Activated CD4-positive, alpha-beta T cell treated with anti-CD3 and anti-CD28 coated beads for 36 hours (primary cell): ENCODE measurements at places on chromosomes 13 and 19.

DNA sequence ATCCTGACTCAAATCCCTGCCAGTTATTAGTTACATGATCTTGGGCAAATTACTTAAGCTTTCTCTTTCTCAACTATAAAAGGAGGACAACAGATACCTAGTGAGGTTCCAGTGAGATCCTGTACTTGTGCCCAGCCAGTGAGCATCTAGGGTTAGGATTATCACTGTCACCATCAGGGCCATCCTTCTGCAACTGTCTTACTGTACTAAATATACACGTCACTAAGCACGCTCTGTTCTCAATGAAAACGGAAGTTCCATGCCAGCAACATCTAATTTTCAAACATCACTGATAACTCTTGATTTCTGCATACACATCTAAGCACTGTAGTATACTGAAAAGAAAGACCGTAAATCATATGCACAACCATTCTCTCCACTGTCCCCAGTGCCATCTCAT, 70.0 kb downstream of the FOXO1 start:
- DNase-seq: no peak
- H3K36me3 ChIP-seq: peaks cover 9% of the 10 kb centered on the region
- H3K27me3 ChIP-seq: no peaks in the 10 kb centered on the region
- H3K27ac ChIP-seq: peak overlapping the region; percentile 89
- H3K4me3 ChIP-seq: peak overlapping the region; percentile 50

GRCh38 chr13:114089751-114090400, 42.5 kb downstream of the RASA3 start:
- peak overlapping the region; percentile 78 for H3K27ac ChIP-seq
- H3K4me3 ChIP-seq: no peak overlapping the region
- no peaks in the 10 kb centered on the region for H3K27me3 ChIP-seq
- H3K36me3 ChIP-seq: peaks cover 47% of the 10 kb centered on the region
- DNase-seq: no peak

GRCh38 chr19:52048555-52049501, at the start of gene ZNF432:
TSS of gene ZNF432 (minus strand) at chr19:52048838. CDS start at chr19:52046868, 1,970 bp downstream.
- peak within 1 kb of the TSS; percentile 94 for H3K4me3 ChIP-seq
- H3K27ac ChIP-seq: peak within 1 kb of the TSS; percentile 100
- H3K4me1 ChIP-seq: peaks cover 16% of the 10 kb centered on the region

GRCh38 chr13:99363949-99364348, 56.8 kb upstream of the GPR183 start:
- H3K4me3 ChIP-seq: no peak overlapping the region
- peak overlapping the region; percentile 17 for H3K27ac ChIP-seq
- peaks cover 63% of the 10 kb centered on the region for H3K36me3 ChIP-seq
- H3K27me3 ChIP-seq: no peaks in the 10 kb centered on the region
- peaks cover 93% of the 10 kb centered on the region for H3K4me1 ChIP-seq
- no peak for DNase-seq

DNA sequence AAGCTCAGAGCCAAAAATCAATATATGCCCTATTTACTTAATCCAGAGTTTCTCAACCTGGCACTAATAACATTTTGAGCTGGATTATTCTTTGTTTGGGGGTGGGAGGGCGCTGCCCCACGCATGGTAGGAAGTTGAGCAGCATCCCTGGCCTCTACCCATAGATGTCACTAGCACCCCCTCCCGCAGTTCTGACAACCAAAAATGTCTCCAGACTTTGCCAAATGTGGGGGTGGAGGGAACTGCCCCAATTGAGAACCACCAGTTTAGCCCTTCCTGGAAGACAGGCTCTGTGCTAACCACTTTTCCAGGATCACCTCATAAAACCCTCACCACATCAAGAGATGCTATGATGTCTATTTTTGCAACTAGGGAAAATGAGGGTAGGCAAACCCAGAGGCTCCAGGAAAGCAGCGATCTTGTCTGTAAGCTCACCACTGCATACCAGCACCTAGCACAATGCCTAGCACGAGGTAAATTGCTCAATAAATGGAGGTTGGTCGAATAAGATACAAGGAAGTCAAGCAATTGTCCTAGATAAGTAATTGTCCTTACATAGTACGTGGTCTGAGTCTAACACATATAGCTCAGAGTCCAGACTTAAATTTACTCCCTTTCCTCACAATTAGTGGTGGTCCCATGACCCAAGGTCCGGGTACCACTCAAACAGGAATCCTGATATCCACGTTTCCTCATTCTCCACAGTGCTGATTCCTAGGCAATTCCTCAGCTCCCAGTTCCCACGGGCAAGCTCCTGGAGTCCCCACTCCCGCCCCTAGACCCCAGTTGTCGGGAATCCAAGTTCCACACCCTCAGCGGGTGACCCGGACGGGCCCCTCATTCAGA, 892 bp downstream of the TRIR start:
- peaks cover 43% of the 10 kb centered on the region for H3K4me1 ChIP-seq
- H3K4me3 ChIP-seq: peak overlapping the region; percentile 92
- no peaks in the 10 kb centered on the region for H3K27me3 ChIP-seq
- peak overlapping the region; percentile 95 for H3K27ac ChIP-seq
- DNase-seq: peak; percentile 82
- H3K36me3 ChIP-seq: peaks cover 43% of the 10 kb centered on the region

DNA sequence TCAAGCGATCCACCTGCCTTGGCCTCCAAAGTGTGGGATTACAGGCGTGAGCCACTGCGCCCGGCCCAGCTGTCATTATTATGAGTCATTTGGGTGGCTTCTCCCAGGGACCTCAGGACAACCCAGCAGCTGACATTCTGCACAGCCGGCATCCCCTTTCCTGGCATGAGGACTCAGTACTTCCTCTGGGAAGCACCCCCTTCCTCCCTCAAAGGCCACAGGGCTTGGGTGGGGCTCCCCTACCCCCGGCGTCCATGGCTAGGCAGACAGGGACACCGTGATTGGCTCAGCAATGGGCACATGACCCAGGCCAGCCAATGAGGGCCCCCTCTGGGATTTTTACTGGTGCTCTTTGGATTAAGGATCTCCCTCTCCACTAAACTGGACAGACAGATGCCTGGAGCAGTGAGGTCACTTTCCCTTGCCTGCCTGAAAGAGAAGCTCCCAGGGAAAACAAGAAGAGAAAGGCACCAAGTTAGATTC, 6.0 kb downstream of the KANK2 start:
- H3K4me1 ChIP-seq: peaks cover 2% of the 10 kb centered on the region
- H3K4me3 ChIP-seq: no peak overlapping the region
- H3K27ac ChIP-seq: no peak overlapping the region
- H3K27me3 ChIP-seq: peaks cover 8% of the 10 kb centered on the region
- no peak for DNase-seq

DNA sequence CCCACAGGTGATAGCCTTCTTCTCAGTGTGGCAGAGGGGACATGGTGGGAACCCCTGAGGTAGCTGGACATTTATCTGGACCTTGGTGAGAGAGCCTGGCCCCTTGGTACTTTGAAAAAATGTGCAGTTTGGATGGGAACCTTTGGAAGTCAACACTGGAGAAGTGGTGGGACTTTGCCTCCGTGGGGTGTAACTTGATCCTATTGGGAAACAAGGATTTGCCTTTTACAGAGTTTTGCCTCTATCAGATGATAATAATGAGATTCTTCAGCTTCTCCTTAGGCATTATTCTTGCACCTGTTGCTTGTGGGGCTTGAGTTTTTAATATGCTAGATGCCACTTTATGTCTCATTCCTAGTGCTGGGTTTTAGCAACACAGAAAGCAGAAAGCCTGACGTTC, 99.0 kb downstream of the ERCC5 start:
- no peak for DNase-seq
- no peak overlapping the region for H3K4me3 ChIP-seq
- no peak overlapping the region for H3K27ac ChIP-seq
- H3K36me3 ChIP-seq: no peaks in the 10 kb centered on the region
- H3K27me3 ChIP-seq: peaks cover 11% of the 10 kb centered on the region
- H3K4me1 ChIP-seq: no peaks in the 10 kb centered on the region

DNA sequence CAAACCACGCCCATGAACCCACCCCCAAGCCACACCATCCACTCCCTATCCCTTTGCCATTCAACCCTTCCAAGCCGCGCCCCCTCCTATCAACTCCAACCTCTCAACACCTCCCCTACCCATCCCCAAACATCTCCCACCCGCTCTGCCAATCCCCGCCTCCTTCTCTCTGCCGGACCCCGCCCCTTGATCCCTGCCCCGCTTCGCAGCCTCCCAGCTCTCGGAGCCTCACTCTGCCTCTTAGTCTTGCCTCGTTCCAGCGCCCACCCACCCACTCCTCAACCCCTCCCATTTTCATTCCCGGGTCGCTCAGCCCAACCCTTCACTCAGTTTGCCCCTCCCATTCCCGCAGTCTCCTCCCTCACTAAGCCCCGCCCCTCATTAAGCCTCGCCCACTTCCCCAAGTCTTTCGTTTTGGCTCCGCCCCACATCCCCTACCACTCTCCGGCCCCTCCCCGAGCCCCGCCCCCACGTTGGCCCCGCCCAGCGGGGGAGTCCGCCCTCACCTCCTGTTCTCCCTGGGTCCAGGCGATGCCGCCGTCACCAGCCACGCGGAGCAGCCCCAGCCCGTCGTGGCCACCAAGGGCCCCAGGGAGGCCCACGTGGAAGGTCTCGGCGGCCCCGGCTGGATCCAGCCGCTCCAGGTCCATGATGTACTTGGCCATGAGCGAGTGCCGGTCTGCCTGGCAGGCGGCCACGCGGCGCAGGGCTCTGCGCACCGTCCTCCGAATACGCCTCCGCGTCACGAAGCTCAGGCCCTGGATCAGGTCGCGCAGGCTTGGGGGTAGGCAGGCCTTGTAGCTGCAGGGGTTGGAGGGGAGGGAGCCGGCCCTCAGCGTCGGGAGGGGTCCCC, 5.7 kb downstream of the JAK3 start:
- DNase-seq: peak; percentile 90
- peaks cover 81% of the 10 kb centered on the region for H3K36me3 ChIP-seq
- H3K27ac ChIP-seq: no peak overlapping the region

GRCh38 chr19:35665604-35666003, 713 bp upstream of the UPK1A start:
- H3K27me3 ChIP-seq: peaks cover 7% of the 10 kb centered on the region
- peak overlapping the region; percentile 60 for H3K27ac ChIP-seq
- peaks cover 21% of the 10 kb centered on the region for H3K36me3 ChIP-seq
- no peak for DNase-seq
- no peaks in the 10 kb centered on the region for H3K4me1 ChIP-seq
